ENCODE measurements at places on chromosomes 12 and 14. TPM values are rescaled to one million over a fixed set of nuclear protein-coding genes. Genes with fewer than 3 reads are reported as not detected.

Gene REC8
- polyA plus RNA-seq, result 10.0 TPM

Gene MGAT4C
- polyA plus RNA-seq, result under 0.01 TPM

Gene SLC5A8
- 0.04 TPM for polyA plus RNA-seq

Gene POTEG
- polyA plus RNA-seq, result not detected

Gene SDS
- polyA plus RNA-seq, result not detected

Gene GLIPR1L2
- polyA plus RNA-seq, result 0.22 TPM

Gene TAS2R46
- not detected for polyA plus RNA-seq

Gene CHURC1
- 31.7 TPM for polyA plus RNA-seq

Gene STXBP6
- polyA plus RNA-seq, result 2.2 TPM

Gene DIO3
- 0.20 TPM for polyA plus RNA-seq

Gene TUNAR
- polyA plus RNA-seq, result 0.01 TPM

Gene PLEKHG7
- not detected for polyA plus RNA-seq

Gene CCNB1IP1
- 31.6 TPM for polyA plus RNA-seq

Gene BBOF1
- polyA plus RNA-seq, result 2.4 TPM

Gene MYL2
- 0.92 TPM for polyA plus RNA-seq

Gene PKP2
- 1.5 TPM for polyA plus RNA-seq

Gene LHX5
- not detected for polyA plus RNA-seq

Gene FGF6
- not detected for polyA plus RNA-seq

Gene CCDC38
- not detected for polyA plus RNA-seq

Gene NRXN3
- 2.2 TPM for polyA plus RNA-seq

Gene MDGA2
- polyA plus RNA-seq, result not detected

Gene VWF
- 14.8 TPM for polyA plus RNA-seq

Gene NDRG2
- polyA plus RNA-seq, result 131 TPM

Gene SOAT2
- polyA plus RNA-seq, result 0.16 TPM

Gene FOXG1
- 0.10 TPM for polyA plus RNA-seq

Gene PZP
- polyA plus RNA-seq, result 0.06 TPM

Gene KNTC1
- polyA plus RNA-seq, result 9.6 TPM

Gene KRT74
- 0.07 TPM for polyA plus RNA-seq

Gene SIRT4
- polyA plus RNA-seq, result 0.55 TPM

Gene SALL2
- 1.8 TPM for polyA plus RNA-seq

Gene BMAL2
- polyA plus RNA-seq, result 27.7 TPM

Gene NGB
- not detected for polyA plus RNA-seq

Gene ASPG
- 86.4 TPM for polyA plus RNA-seq

Gene HSPA2
- polyA plus RNA-seq, result 45.4 TPM

Gene CYP46A1
- polyA plus RNA-seq, result 0.20 TPM

Gene OASL
- polyA plus RNA-seq, result 1.9 TPM
